ENCODE measurements at places on chromosomes 4 and X.

DNA sequence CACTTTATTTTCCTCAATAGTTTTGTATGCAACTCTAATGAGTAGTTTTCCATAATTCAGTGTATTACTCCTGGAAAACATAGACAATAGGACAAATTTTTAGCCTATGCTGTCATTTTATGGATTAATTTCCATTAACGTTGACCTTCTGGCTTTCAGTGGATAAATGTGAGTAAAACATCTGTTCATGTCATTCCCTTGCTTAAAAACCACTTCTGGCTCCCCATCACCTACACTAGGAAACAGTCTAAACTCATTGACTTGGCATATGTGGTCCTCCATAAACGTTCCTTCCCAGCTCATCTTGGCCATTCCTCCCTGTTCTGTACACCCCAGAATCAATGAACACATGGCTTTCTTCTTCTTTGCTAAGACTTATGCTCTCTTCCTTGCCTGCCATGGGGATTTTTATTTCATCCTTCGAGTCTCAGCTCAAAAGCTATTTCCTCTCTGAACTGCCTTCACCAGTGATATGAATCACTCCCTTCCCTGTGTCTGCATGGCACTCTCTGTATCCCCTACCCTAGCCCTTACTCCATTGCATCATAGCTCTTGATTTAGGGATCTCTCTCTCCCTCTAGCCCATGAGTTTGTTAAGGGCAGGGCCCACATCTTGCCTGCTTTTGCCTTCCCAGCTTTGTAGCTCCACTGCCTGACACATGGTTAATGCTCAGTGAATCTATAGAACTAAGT is 34.8 kb downstream of the DOCK11 start:
- no peak for DNase-seq

- no peak for DNase-seq
Measured at GRCh38 chrX:9582956-9583355, 118.1 kb downstream of the TBL1X start.

GRCh38 chr4:129788486-129788885 is 692.5 kb downstream of the C4orf33 start:
- no peak for DNase-seq

- DNase-seq = no peak
Measured at GRCh38 chrX:41421071-41421729, 25.9 kb upstream of the NYX start.

GRCh38 chr4:90254357-90254756 is 127.2 kb downstream of the CCSER1 start:
- no peak for DNase-seq

DNA sequence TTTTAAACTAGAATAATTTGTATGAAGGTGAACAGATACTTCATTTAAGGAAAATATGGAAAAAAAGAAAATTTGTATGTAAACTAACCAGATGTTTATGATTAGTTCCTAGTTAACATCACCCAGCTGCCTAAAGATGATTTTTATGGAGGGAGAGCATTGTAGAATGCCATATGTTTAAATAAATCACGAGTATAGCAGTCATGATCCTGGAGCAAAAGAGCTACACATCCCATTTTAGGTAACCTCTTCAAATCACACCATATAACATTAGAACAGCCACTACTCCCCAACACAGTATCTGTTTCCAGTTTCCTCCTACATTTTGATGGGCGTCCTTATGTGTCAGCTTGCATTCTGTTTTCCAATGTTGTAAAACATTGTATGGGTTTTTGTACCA is 571.9 kb upstream of the FAM241A start:
- DNase-seq = no peak

- DNase-seq = no peak
Measured at GRCh38 chrX:53483838-53484405, 49.8 kb upstream of the HSD17B10 start.

- DNase-seq = no peak
Measured at GRCh38 chr4:142352712-142353111, 493.4 kb downstream of the INPP4B start.

- DNase-seq = no peak
Measured at GRCh38 chr4:173362666-173363065, 8.1 kb upstream of the SAP30 start.

DNA sequence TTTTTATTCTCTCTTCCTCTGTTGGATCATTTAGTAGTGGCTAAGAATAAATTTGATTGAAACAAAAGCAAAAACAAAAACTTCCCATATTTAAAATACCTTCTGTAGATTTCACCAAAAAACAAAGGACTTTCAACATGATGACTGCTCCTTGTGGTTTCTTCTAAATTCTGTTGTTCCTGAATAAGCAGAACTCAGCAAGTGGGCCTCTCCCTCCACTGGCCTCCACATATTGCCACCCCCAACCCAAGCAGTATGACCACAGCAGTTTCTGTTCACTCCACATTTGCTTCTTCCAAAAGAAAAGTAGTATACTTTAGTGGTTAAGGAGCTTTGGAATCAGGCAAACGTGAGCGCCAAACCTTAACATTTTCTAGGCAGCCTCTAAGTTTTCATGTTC is 114.7 kb downstream of the COX18 start:
- DNase-seq = no peak

DNA sequence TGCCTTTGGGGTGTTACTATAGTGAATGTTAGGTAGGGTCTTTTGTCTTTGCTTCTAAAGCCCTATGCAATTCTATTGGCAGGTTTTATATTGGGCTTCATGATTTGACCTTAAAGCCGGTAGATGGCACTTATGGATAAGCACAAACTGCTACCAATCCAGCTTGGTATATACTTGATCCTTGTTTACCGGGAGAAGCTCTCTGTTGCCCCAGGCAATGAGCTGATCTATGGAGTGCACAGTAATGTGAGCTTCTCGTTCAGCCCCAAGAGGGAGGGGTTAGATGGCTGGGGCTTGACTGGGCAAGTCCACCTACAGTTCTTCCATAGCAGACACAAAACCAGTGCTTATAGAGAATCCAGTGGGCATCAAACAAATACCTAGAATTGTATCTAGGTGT is 287.2 kb upstream of the CT83 start:
- DNase-seq = no peak

DNA sequence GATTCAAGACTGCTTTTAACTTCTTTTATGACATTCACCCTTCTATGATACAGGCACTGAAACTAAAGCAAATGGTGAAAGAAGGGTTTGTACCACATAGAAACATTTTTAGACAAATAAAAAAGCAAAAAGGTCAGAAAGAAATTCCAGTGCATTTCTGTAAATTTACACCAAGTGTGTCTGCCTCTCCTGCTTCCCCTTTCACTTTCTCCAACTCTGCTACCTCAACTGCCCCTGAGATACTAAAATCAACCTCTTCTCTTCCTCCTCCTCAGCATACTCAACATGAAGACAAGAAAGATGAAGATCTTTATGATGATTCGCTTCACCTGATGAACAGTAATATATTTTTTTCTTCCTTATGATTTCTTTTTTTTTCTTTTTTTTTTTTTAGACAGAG is 187.9 kb downstream of the LRBA start:
- DNase-seq = no peak

GRCh38 chr4:6008766-6009385 is 9.4 kb downstream of the C4orf50 start:
- DNase-seq = no peak

GRCh38 chr4:7878323-7878722 is 61.3 kb downstream of the AFAP1 start:
- DNase-seq = no peak

- no peak for DNase-seq
Measured at GRCh38 chrX:123626962-123627361, 105.9 kb downstream of the THOC2 start.

DNA sequence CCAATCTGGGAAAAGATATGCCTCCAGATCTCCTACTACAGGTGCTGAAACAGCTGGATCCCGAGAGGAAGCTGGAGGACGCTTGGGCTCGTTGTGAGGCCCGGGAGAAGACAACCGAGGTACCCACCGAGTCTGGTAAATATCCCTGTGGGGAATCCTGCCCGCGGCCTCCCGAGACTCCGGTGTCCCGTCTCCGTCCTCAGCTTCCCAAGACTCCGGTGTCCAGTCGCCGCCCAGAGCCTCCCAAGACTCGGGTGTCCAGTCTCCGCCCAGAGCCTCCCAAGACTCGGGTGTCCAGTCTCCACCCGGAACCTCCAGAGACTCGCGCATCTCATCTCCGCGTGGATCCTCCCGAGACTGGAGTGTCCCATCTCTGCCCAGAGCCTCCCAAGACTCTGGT is 639 bp downstream of the FAM47B start:
- no peak for DNase-seq

- no peak for DNase-seq
Measured at GRCh38 chrX:134236626-134237614, at the start of gene CCDC160. CCDC160 (plus strand) TSS chrX:134237182; CDS start chrX:134244801, 7,619 bp downstream.

- DNase-seq = no peak
Measured at GRCh38 chr4:83387476-83388312, 53.0 kb upstream of the HPSE start.

DNA sequence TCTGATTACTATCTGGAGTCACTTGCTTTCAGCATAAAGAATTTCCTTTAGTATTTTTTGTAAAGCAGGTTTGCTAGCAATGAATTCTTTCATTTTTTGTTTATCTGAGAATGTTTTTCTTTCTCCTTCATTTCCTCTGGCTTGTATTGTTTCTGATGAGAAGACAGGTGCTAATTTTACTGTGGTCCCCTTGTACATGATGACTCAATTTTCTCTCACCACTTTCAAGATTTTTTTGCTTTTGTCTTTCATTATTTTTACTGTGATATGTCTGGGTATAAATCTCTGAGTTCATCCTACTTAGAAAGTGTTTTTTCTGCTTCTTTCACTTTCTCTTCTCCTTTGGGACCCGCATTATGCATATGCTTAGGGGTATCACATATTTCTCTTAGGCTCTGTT is 62.6 kb downstream of the PKD2 start:
- no peak for DNase-seq

DNA sequence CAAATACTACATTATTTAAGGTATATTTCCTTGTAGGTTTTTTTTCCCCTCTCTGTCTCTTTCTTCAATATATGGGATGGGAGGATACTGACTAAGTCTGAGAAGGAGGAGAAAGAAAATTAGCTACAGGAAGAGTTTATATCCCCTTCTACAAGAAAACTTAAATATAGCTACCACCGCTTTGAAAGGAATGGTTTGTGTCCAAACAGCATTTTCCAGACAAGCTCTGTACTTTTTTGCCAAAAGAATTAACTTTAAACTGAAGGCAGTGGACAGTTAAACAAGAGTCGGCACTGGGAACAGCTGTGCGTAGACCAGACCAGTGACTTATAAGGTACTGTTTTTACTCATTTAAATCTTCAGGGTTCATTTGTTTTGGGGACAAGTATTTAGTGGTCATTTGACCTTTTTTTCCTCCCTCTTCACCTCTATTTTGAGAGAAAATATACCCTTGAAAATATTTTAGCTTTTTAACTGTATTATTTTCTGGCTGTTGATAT is 303.7 kb downstream of the ARHGAP24 start:
- no peak for DNase-seq

- no peak for DNase-seq
Measured at GRCh38 chr4:1478766-1479355, 72.6 kb upstream of the NKX1-1 start.

DNA sequence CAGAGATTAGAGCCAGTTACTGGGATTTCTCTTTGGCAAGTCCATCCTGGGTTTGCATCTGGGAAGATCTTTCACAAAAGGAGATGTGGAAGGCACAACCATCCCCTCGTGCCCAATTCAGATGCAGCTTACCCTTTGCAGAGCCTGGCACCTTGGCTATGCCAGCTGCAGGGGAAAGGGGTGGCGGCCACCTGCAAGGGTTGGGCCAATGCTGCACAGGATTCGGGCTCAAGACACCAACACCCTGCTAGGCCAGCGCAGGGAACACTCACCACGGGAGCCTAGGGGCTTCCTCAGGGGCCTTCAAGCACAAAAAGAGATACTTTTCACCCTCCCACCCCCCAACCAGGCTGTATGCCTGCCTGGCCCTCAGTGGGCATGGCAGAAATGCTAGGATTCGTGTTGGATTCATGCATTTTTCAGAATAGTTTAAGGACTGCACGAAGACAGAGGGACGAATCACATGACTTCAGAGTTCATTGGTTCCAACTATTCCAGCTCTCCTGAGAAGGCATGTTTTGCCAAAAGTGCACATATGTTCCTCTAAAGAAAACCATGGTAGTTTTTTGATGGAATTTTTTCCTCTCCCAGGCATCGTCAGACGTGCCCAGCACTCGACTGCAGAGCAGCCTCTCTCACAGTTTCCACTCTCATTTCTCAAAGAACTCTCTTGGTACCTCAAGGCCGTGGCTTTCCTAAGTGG is 94.4 kb downstream of the PHKA2 start:
- no peak for DNase-seq

- DNase-seq = no peak
Measured at GRCh38 chr4:113553082-113553481, 208.5 kb downstream of the CAMK2D start.

DNA sequence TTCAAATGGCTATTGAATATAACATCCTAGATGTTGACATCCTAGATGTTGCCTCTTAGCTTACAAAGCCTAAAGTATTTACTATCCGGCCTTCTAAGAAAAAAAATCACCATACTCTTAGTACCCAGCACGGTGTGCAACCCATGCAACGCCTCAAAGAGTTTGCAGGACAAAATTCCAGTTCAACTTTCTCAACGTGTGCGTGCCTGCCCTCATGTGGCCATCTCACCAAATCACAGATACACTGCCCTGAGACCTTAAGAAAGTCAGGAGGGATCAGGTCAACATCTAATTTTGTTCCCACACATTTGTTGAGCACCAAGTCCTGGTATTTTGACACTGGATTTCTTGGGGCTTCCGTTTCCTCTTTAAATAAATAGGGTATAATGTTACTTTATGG is 68.3 kb downstream of the CRMP1 start:
- DNase-seq = no peak

GRCh38 chrX:129039176-129039575 is 484.1 kb downstream of the SMARCA1 start:
- DNase-seq = no peak

GRCh38 chr4:152578670-152579069 is 42.8 kb upstream of the FBXW7 start:
- no peak for DNase-seq

GRCh38 chr4:101441446-101441845 is 94.1 kb upstream of the PPP3CA start:
- no peak for DNase-seq

GRCh38 chrX:150164971-150165600 is 198.0 kb upstream of the MAMLD1 start:
- DNase-seq = no peak

DNA sequence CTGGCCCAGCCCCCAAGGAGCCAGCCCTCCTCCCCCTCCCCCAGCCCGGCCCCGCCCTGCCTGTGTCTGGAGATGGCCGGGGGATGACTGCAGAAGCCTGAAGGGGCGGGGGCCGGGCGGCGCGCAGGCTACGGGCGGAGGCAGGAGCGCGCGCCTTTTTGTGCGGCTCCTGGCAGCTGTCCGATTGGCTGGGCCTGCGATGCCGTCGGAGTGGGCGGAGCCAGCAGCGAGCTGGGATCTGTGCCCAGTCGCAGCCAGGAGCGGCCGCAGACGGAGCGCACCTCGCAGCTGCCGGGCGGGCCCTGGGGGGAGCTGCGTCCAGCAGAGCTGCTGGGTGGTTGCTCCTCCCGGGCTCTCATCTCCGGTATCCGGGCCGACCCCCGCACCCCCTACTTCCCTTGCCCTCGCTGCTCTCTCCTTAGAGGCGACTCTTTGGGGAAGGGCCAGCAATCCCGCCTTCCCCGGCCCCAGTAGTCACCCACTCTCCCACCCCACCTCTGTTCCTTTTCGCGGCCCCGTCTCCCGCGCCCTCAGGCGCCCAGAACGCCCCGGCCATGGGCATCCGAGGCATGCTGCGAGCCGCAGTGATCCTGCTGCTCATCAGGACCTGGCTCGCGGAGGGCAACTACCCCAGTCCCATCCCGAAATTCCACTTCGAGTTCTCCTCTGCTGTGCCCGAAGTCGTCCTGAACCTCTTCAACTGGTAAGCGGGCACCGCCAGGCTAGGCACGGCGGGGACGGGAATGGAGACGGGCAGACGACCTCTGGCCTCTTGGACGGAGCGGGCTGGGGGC is at the start of gene GABRQ:
GABRQ (plus strand) TSS at position 247 of the 794 bp plus-strand sequence; CDS start at position 555, 308 bp downstream.
- DNase-seq = no peak

Measured in germinal center (tissue), 1 donor.